ENCODE measurements at places on chromosomes 11 and 22.

- no peak for DNase-seq
Measured at GRCh38 chr11:44029977-44030911, 17.5 kb upstream of the ACCSL start.

DNA sequence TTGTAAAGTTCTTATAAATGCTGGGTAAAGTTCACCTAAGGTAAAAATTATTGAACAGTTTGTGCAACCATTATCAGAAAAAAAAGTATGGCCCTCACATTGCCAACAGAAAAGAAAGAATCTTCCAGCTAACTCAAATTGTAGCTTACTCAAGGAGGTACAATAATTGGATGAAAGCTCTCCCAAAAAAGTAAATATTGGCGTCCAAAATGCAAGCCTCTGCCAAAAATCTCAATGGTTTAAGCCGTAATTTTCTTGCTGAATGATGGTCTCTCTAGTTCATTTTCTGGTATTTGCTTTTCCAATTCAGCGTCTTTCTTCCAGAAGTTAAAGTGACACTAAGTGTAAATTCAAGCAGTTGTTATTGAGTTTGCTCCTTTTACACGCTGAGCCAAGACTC, 727.3 kb downstream of the LRRC4C start:
- DNase-seq, result no peak

GRCh38 chr11:34155757-34156062, 50.3 kb downstream of the NAT10 start:
- no peak for DNase-seq

GRCh38 chr22:49274754-49275380, 552.8 kb downstream of the BRD1 start:
- DNase-seq, result no peak

DNA sequence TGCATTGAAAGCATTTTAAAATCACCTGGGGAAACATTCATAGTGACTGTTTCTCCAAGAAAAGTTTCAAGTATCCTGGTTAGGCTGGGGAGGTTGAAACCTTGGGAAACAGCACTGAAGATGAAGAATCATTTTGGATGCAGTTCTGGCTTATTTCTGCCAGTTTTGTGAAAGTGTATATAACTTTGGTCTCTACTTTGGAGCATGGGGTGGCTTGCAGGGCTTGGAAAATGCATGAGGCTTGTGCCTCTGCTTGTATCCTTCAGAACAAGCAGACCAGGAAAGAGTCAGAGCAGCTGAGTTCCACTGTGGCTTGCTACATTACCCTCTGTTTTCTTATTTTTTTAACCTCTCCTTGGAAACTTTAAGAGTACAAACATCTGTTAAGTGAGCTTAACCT, 19.5 kb downstream of the SLC5A12 start:
- no peak for DNase-seq

GRCh38 chr11:111937461-111937769, 272 bp downstream of the DIXDC1 start:
- DNase-seq, result no peak

DNA sequence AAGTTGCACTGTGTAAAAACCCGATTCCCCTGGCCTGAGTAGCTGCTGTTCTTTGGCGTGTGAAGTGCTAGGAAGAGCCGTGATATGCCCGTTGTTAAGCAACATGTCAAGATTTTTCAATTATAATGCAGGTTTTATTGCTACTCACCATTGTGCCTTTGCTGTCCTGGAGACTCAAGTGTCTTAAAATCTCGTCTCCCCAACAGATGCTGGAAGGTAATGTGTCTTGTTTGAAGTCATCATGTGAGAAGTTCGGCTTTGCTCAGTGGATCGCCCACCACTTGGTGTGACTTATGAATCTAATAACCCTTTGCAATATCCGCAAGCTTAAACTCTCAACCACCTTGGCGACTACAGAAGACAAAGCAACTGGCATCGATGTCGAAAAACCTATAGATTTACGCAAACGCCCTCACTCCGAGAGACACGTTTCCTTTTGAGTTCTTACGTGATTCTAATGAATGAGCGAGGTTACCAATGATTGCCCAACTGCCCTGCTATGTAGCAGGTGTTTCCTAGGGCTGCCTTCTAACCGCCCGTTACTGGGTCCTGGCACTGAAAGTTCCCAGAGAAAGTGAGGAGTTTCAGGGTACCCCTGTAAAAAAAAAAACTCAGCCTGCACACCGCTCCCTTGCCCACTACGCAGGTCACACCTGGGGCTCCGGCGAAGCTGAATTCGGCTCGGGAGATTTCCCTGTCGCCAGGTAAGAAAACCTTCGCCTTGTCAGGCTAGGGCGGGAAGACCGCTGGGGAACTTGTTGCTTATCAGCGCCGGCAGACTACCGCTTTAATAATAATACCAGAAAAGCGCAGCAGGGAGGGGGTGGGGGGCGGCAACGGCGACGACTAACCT, 21.2 kb upstream of the BDNF start:
- DNase-seq, result no peak

- peak; percentile 88 for DNase-seq
Measured at GRCh38 chr11:126303623-126304456, at the start of gene DCPS. DCPS (plus strand) TSS chr11:126304060; CDS start chr11:126304081, 21 bp downstream.

DNA sequence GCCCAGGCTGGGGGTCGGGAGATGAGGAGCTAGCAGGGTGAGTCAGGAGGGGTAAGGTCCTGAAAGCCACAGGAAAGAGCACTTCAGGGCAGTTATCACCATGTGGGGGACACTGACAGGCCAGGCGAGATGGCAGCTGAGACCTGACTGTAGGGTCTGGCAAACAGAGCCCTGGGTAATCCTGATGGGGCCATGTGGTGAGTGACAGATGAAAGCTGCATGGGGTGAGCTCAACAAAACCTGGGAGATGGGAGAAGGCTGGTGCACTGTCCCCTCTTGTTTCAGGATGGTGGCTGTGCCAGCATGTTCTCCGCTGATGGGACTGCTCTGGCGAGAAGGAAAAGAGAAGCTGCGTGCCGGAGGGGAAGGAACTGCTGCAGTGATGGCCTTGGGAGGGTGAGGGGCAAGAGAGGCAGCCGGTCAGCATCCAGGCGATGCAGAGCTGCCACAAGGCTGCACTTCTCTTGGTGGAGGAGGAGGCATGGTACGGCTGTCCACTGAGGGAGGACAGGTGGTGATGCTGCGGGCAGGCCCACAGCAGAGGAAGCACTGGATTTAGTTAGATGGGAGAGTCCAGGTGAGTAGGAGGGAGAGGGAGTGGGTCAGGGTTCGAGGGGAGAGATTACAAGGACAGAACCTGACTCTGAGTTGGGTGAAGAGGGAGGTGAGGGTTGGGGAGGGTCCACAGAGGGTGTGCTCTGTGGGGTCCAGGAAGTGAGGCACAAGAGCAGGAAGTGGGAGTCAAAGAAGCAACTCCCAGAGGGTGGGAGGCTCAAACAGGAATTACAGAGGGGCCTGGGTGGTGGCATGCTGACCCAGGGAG, 3.8 kb downstream of the TOP3B start:
- no peak for DNase-seq

DNA sequence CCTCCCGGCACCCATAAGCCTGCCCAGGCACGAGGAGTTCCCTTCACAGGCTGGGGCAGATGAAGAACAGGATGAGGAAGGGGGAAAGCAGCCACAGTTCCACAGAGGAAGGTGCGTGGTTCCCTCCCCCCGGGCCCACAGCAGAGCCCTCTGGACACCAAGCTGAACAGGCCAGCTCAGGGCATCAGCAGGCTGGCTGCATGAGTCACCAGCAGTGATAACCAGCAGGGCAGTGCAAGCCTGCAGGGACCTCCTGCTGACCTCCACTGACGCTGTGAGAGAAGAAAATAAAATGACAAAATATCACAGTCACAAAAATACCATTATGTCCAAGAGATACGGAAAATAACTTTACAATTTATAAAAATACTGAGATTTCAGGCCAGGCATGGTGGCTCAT, 11.5 kb downstream of the RTL6 start:
- DNase-seq, result no peak

- no peak for DNase-seq
Measured at GRCh38 chr11:26319906-26320305, 12.0 kb upstream of the ANO3 start.

- peak; percentile 51 for DNase-seq
Measured at GRCh38 chr11:75474878-75475766, 42.1 kb upstream of the KLHL35 start.

DNA sequence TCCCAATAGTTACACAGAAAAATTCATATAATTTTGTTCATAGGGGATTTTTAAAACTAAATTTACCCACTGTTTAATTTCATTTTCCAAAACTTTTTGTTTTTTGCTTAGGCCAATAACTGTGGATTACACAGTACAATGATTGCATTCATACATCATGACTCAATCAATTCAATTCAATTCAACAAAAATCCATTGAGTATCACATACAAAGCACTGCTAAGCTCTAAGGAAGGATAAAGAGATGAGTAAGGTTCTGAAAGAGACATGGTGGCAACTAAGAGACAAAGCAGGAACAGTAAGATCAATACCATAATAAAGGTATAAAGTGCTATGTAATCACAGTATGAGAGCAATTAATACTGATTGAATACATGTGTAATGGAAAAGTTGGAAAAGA, 9.4 kb upstream of the LAYN start:
- no peak for DNase-seq

GRCh38 chr11:119027561-119028345, 2.9 kb downstream of the SLC37A4 start:
- DNase-seq, result no peak

Measured in effector memory CD8-positive, alpha-beta T cell (primary cell).